ENCODE measurements at places on chromosomes 5 and 9. TPM values are rescaled to one million over a fixed set of nuclear protein-coding genes. Genes with fewer than 3 reads are reported as not detected.

GRCh38 chr9:114674798-114675540, 7.0 kb downstream of the TEX48 start:
- no peak for DNase-seq

- peak; percentile 64 for DNase-seq
These were observed 115.7 kb upstream of the MSX2 start for GRCh38 chr5:174608631-174609097.

DNA sequence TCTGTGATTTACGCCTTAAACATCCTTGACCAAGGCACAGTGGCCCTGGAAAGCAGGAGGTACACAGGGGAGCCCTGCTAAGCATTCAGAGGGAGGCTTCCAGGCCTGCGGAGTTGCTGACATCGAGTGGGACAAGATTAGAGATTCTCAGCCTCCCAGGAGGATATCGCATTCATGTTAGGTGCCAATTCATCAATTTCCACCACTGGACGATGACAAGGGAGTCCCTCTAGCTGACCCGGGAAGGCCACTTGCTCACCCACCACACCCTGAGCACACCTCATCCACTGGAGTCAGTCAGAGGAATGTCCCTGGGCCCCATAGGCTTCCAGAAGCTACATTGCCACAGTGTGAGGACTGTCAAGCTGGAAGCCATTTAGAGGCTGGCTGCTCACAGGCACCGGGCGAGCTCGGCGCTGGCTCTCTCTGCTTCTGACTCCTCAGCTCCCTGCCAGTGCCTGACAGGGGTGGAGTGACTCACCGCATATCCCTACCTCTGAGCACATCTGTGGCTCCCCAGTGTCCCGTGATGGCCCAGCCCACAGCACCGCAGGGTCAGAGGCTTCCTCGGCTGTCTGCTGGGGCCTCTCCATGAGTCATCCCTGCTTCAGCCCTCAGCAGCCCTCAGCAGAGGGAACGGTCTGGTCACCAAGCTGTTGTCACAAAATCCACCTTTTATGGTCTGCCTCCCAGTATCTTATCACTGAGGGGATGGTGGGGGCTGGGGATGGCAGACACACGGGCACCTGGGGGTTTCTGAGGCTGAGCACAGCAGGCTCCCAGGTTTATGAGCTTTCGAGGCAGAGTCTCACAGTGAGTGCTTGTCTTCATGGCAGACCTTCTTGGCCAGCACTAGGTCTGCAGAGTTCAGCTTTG, 117.5 kb downstream of the ZNF608 start:
- peak; percentile 79 for DNase-seq

- no peak for DNase-seq
These were observed 141.1 kb upstream of the SMIM23 start for GRCh38 chr5:171644536-171644935.

DNA sequence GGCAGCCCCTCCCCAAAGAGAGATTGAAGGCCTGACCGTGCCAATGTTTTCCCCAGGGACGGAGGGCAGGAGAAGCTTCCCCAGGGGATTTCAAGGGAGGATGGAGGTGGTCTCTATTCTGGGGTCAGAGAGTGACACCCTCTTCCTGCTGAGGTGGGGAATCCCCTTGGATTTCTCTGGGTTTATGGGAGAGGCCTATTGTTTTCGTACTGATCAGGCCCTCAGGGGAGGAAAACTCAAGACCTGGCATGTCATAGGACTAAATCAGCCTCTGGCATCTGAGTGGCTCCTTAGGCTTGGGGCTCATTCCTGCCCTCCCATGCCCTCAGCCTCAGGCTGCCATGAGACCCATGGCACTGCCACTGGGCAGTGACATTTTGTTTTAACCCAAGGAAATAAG, 44.6 kb downstream of the IRF1 start:
- no peak for DNase-seq

GRCh38 chr9:93118863-93119702, 15.0 kb downstream of the NINJ1 start:
- peak; percentile 78 for DNase-seq

GRCh38 chr5:162067655-162068411, at the start of gene GABRG2:
Gene GABRG2, plus strand, starts transcription at chr5:162067773. Its CDS starts 227 bp downstream, at chr5:162068000.
- no peak for DNase-seq

DNA sequence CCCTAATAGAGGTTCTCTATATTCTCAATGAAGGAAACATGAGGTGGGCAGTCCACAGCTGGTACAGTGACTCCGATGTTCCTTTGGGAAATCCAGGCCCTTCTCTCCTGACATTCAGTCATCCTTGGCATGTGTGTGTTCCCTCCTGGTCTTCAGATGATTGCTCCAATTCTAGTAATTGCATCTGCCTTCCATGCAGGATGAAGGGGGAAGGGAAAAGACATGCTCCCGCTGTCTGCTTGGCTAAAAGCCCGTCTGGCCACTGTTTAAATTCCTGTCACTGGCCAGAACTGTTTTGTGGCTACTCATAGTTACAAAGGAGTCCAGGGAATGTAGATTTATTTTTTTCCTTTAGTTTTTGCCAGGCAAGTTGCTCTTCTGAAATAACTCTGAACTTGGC, 65.0 kb downstream of the MAST4 start:
- no peak for DNase-seq

ENTREP1 gene
- 18.2 TPM for total RNA-seq

PCDHGB3 gene
- 9.0 TPM for total RNA-seq

MTRR gene
- total RNA-seq: 51.2 TPM

PCDHB13 gene
- 6.5 TPM for total RNA-seq

C9 gene
- 5.6 TPM for total RNA-seq

All from suprapubic skin (tissue), 4 donors.